ENCODE measurements at places on chromosomes 6 and 20.

- no peak for DNase-seq
Measured at GRCh38 chr6:160030103-160030502, 61.2 kb downstream of the IGF2R start.

DNA sequence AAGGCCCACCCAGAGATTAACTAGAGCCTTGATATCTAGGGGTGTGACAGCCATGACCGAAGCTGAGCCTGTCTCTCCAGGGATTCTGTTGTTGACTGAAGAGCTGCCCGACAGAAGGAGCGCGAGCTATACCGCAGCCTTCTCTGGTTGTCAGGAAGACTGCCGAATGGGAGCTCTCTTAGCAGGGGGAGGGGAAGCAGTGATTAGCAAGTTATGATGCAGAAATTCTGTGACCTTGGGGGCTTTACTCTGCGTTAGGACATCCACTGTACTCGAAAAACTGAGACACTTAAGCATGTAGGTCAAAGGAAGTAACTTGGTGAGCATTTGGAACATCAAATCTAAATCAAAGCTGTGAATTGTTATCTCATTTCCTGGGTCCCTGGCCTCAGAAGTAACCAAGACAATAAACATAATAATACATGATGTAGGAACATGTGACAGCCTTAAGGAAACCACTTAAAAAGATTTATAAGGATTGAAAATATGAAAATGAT lies 84.7 kb downstream of the MAP3K4 start:
- DNase-seq, result no peak

DNA sequence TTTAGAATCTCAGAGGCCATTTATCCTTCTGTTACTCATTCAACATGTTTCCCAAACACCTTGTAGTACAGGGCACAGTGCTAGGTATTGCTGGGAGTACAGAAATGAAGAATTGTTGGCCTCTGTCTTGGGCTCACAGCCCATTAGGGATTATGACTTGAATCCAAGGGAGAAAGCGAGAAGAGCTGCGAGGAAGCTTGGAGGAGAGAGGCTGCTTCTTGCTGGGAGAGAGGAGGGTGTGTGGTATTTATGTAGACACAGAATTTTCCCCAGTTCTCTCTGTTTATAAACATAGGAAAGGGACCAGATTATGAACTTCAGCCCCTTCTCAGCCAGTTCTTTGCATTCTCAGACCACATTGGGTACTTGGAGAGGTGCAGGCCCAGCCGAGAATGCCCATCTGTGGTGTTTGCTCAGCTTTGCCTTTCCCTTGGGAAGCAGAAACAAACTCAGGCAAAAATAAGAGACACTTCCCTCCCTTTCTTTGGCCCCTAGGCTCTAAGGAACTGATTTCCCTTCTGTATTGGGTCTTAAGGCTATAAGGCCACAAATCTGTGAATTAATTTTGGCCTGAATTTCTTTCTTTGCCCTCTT lies 17.9 kb downstream of the CHMP4B start:
- no peak for DNase-seq

- no peak for DNase-seq
Measured at GRCh38 chr6:68876792-68877493, 241.9 kb downstream of the ADGRB3 start.

GRCh38 chr6:144729502-144729901 lies 444.4 kb downstream of the UTRN start:
- no peak for DNase-seq

DNA sequence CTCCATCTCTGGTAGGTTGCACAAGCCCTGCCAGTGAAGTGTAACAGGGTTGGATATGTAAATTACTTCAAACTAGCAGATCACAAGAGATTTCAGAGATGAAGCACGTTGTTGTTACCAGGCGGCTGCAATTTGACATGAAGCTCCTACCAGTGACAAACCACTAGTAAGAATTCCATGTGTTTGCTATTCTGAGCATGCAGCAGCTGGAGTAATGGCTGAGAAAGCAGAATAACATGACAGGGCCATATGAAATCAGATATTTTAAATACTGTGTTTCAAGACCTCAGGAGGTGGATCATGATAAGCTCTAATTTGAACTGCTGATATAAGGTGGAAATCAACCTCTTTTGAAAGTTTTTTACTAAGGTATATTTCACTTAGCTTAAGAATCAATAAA lies 11.4 kb downstream of the RIN2 start:
- DNase-seq, result no peak

DNA sequence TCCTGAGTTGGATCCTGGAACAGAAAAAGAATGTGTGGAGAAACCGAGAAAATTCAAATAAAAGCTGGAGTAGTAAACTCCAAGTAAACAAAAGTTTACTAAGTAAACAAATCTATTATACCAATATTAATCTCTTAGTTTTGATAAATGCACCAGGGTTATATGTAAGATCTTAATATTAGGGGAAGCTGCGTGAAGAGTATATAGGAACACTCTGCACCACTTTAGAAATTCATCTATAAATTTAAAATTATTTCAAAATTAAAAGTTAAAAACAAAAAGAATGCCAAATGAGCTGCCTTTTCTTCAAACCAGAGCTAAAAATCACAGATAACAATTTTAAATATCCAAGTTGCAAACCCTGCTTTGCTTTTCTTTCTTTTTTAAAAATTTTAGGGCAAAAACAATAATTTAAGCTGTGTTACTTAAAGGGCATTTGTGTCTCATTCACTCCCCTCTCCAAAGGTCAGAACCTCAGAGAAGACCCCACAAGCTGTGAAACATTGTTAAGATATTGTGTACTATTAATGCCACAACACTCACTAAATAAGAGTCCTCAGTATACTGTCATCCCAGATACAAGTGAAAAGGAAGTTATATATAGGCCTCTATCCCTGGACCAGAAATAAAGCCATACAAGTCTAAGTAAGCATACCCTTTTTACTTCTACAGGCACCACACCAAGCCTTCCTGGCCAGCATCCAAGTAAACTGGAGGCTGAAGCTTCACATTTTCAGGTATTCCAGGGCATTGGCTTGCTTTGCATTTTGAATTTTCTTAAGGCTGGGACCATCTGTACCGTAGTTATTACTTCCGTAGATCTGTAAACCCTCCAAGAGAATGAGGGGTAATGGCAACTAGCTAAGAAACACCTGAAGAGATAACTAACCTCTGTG lies 7.0 kb downstream of the DNAAF9 start:
- DNase-seq, result no peak

- no peak for DNase-seq
Measured at GRCh38 chr6:1278061-1278720, 33.7 kb upstream of the FOXQ1 start.

Data from activated CD8-positive, alpha-beta T cell treated with anti-CD3 and anti-CD28 coated beads, Interleukin-2, amount 10 ng/mL, durations not matched to agents 7 days and 5 days (primary cell).